Stimulated activated CD4-positive, alpha-beta T cell treated with anti-CD3 and anti-CD28 coated beads, Interleukin-4, amount 100 ng/mL, for 1 hour (primary cell): ENCODE measurements at places on chromosomes 16 and 17.

- no peak for DNase-seq
Measured at GRCh38 chr17:81125573-81126081, 39.7 kb upstream of the PVALEF start.

DNA sequence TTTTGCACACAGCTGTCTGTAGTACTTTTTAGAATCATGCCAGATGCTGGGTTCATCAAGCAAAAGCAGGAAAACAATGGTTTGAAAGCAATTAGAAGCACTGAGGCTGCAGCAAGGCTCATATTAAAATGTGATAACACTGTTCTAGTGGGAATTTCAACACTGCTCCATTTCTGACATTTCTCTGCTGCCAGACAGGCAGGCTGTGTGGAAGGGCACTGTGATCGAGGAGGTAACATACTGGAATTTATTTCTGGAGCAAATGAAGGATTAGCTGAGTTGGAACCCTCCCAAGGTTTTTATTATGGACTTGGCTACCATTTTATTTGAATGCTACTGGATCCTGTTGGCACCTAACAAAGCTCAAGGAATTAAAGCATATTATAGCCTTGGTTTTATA, 66.9 kb downstream of the SKAP1 start:
- no peak for DNase-seq

DNA sequence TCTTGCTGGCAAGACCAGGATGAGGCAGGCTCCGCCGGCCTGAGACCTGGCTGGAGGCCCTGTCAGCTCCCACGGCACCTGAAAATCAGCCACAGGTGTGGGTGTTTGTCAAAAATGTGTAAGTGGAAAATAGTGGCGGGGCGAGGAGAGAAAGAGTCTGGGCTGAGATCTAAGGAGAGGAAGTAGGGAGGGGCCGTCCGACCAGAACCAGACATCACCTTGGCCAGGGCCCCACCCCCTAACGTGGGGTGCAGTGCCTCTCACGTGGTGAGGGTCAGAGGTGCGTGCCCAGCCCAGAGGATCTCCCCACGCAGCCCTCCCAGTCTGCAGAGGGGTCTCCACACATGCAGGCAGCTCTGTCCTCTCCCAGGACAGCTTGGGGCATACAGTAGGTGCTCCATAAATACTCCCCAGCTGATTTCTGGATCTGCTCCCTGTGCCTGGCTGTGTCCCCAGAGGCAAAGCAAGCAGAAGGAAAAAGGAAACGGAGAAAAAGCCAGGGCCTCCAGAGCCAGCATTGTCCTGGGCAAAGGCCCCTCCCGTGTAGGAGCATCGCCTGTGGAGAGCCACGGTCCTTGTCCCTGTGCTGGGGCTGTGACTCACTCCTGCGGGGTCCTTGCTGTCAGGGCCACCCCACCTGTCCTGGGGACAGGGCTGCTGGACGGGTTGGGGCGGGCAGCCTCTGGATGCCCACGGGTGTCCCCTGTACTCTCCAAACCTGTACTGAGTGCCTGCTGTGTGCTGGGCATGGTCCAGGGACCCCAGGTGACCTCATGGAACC, 16.7 kb downstream of the ZFPM1 start:
- peak; percentile 28 for DNase-seq

DNA sequence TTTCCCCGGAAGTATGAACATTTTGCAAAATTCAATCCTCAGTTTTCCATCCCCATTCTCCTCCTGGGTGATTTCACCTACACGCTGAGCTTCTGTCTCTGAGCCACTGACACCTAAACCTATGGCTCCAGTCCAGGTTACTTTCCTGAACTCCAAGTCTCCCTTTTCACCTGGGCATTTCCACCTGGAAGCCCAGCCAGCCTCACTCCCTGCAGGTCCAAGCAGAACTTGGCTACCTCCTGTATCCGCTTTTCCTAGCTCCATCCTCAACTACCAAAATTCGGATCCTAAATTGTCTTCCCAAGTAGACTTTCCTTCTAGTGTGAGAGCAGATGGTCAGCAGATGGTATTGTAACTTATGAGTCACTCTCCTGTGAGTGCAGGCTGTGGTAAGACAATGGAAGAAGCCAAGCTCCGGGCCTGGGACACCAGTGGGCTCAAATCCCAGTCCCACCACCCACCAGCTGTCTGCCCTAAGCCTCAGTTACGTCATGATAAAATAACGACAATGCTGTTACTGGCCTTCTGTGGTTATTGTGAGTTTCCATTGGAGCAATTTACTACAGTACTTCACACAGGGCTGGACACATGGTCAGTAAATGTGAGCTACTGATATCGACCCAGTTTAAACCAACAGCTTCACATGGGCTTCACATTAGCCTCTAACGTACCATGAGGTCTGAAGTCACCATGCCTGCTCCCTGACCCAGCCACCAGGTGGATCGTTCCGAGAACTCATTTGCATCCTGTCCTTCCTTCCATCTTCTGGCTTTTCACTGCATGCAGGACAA, 33.3 kb downstream of the PECAM1 start:
- no peak for DNase-seq

- DNase-seq, result no peak
Measured at GRCh38 chr17:5234645-5235576, at the start of gene SCIMP. SCIMP (minus strand) TSS chr17:5234860; CDS start chr17:5234755, 105 bp downstream.

- DNase-seq, result no peak
Measured at GRCh38 chr16:65622871-65623270, 501.0 kb upstream of the CDH11 start.

GRCh38 chr16:69033151-69033949, 72.1 kb upstream of the HAS3 start:
- DNase-seq, result no peak

DNA sequence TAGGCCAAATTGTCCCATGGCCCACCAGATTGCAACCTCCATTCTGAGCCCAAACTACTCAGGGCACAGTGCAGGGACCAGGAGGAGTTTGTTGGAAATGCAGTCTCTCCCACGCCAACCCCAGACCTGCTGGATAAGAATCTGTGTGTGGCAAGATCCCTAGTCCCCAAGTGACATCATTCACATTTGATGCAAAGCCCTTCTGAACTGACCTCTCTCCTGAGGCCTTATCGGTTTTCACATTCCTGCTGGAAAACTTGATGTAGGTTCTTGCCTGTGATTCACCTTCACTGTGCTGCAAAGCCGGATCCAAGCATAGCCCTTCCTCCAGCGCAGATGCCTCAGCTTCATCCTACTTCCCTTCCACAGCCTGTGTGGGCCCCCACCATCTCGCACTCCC, 6.6 kb upstream of the SHCBP1 start:
- no peak for DNase-seq

DNA sequence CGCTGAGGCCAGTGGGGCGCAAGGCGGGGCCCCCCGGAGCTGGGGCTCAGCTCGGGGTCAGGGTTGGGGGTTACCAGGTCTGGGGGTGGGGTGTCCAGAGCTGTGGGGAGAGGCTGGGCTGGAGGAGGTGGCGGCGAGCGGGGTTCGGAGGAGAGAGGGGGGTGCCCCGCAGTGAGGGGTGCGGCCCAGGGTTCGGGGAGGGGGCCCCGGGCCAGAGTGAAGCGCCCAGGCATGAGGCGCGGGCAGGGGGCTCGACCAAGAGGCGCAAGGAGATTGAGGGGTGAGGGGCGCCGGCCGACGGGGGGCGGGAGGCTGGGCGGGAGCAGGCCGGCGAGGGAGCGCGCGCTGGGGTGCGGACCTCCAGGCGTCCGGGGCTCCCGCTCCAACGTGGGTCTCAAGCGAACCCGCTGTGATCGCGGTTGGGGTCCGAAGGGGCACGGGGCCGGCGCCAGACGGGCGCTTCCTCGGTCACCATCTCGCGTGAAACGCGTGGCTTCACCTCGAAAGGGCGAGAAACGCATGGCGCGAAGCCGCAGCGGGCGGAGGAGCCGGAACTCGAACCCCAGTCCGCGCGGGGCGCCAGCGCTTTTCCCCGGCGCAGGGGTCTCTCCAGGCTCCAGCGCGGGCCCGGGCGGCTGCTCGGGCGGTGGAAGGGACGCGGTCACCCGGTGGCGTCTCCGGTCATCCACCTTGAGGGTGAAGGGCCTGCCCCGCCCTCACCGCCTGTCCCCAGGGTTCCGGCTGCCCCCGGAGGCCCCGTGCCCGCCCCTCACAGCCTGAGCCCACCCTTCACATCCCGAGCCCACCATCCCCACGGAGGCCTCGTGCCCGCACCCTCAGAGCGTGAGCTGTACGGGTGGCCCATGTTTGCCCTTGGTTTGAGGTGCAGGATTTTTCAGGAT, 846 bp downstream of the CPNE7 start:
- no peak for DNase-seq

GRCh38 chr17:82561429-82562035, 42.0 kb downstream of the FOXK2 start:
- DNase-seq, result no peak

- no peak for DNase-seq
Measured at GRCh38 chr16:65415460-65415859, 293.6 kb upstream of the CDH11 start.
